ENCODE measurements at places on chromosomes 5 and 9. TPM values are rescaled to one million over a fixed set of nuclear protein-coding genes. Genes with fewer than 3 reads are reported as not detected.

- DNase-seq = no peak
- H3K4me3 ChIP-seq = no peak overlapping the region
- H3K36me3 ChIP-seq = no peaks in the 10 kb centered on the region
- H3K27ac ChIP-seq = no peak overlapping the region
- no peaks in the 10 kb centered on the region for H3K27me3 ChIP-seq
These were observed 135.5 kb downstream of the CCDC192 start for GRCh38 chr5:127838661-127839060.

The PCDHB4 gene
- total RNA-seq = 1.2 TPM

- H3K27me3 ChIP-seq = no peaks in the 10 kb centered on the region
- no peak overlapping the region for H3K27ac ChIP-seq
- H3K4me3 ChIP-seq = no peak overlapping the region
- no peak for DNase-seq
- peaks cover 34% of the 10 kb centered on the region for H3K36me3 ChIP-seq
- peaks cover 43% of the 10 kb centered on the region for H3K4me1 ChIP-seq
These were observed 46.9 kb downstream of the TMOD1 start for GRCh38 chr9:97548379-97548778.

DNA sequence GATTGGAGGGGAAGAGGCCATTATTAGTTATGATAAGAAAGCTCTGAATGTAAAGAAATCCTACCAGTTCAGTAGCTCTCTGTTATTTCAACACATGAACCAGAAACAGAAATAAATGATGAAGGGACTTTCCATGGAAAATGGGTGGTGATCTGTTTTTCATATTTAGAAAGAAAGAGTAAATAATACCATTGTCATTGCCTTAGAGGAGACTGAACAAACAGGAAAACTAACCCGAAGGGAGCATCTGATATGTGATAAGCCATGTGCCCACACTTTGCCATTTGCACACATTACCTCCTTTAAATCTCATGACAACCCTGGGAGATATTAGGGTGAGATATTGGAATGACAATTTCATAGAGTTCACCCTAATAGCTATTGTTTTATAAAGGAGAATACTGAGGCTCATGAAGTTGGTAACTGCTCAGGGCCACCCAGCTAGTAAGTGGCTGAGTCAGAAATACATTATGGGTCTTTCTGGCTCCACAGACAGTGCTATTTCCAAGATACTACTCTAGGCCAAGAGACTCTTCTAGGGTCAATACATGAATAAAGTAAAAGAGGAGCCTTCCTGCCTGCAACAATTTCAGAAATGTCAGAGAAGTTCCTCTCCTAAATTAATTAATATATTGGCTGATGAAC is 111.0 kb upstream of the SLIT3 start:
- no peak overlapping the region for H3K4me3 ChIP-seq
- H3K36me3 ChIP-seq = no peaks in the 10 kb centered on the region
- no peak for DNase-seq
- H3K27ac ChIP-seq = no peak overlapping the region
- no peaks in the 10 kb centered on the region for H3K27me3 ChIP-seq
- no peaks in the 10 kb centered on the region for H3K4me1 ChIP-seq

DNA sequence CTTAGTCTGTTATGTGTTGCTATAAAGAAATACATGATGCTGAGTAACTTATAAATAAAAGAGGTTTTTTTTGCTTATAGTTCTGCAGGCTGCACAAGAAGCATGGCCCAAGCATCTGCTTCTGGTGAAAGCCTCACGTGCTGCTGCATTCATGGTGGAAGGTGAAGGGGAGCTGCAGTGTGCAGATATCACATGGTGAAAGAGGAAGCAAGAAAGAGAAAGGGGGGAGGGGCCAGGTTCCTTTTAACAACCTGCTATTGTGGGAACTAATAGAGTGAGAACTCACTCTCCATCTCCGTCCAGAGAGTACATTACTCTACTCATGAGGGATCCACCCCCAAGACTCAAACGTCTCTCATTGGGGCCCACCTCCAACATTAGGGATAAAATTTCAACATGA is 12.5 kb upstream of the PARP8 start:
- no peaks in the 10 kb centered on the region for H3K27me3 ChIP-seq
- no peak overlapping the region for H3K27ac ChIP-seq
- H3K4me1 ChIP-seq = no peaks in the 10 kb centered on the region
- no peak overlapping the region for H3K4me3 ChIP-seq
- DNase-seq = no peak
- H3K36me3 ChIP-seq = no peaks in the 10 kb centered on the region
